Thyroid gland (tissue), 4 donors: ENCODE measurements at places on chromosomes 4 and X. TPM values are rescaled to one million over a fixed set of nuclear protein-coding genes. Genes with fewer than 3 reads are reported as not detected.

Gene CTAG1B
- total RNA-seq: not detected

Gene RAB39B
- total RNA-seq: 3.5 TPM

Gene HMGN5
- total RNA-seq: 7.8 TPM

Gene CXCL3
- 0.59 TPM for total RNA-seq

Gene ADH6
- total RNA-seq: not detected

Gene NXF2
- not detected for total RNA-seq

GRCh38 chr4:154009191-154009590 lies 220.3 kb upstream of the SFRP2 start:
- no peaks in the 10 kb centered on the region for H3K27me3 ChIP-seq
- no peak overlapping the region for H3K27ac ChIP-seq
- no peak overlapping the region for H3K4me3 ChIP-seq
- H3K4me1 ChIP-seq: no peaks in the 10 kb centered on the region
- no peaks in the 10 kb centered on the region for H3K36me3 ChIP-seq

DNA sequence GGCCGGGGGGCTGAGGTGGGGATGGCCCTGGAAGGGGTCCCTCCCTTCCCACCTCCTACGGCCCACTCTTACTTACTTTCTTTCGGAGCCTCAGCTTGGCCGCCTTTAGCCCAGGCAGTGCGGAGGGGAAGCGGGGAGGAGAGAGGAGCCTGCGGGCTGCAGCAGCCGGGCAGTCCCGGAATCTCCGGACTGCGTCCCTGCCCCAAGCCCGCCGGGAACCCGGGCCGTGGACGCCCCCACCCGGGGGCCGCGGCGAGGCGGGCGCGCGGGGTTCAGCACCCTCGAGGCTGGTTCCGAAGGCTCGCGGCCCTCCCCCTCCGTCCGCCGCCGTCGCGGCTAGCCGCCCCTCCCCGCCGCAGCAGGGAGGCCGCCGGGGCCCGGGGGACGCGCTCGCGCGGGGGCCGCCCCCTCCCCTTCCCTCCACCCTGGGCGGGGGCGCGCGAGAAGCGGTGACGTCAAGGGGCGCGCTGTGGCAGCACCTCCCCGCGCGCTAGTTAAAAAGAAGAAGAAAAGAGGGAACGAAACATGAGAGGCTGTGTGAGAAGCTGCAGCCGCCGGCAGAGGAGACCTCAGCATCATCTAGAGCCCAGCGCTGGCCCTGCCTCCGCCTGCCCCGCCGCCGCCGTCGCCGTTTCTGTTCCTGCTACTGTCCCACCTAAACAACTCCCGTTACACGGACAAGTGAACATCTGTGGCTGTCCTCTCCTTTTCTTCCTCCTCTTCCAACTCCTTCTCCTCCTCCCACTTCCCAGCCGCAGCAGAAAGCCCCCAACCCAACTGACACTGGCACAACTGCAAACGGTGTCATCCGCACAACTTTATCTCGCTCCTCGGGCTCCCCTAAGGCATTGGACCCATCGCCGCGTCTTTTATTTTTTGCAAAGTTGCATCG lies at the start of gene HHIP:
HHIP (plus strand) TSS at position 526 of the 892 bp plus-strand sequence. CDS start 520 bp downstream, outside the sequence.
- no peak within 1 kb of the TSS for H3K27ac ChIP-seq
- peak within 1 kb of the TSS; percentile 21 for H3K4me3 ChIP-seq
- H3K36me3 ChIP-seq: no peaks in the 10 kb centered on the region
- no peak for DNase-seq

DNA sequence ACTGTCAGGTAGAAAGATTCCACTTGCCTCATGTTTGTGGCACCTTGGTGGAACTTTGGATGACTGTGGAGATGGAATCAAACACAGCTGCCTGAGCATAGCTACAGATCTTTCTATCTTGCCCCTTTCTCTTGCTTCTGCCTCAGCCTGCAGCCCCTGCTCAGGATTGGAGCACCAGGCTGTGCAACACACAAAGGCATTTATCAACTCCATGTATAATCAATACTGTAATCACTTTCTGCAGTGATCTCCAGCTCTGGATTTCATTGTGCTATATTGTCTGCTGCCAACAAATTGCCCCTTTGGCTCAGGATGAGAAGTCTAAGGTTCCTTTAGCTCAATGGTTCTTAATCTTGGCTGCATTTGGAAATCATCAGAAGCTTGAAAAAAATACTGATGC lies 86.3 kb upstream of the PRPS1 start:
- H3K4me1 ChIP-seq: no peaks in the 10 kb centered on the region
- no peaks in the 10 kb centered on the region for H3K27me3 ChIP-seq
- H3K27ac ChIP-seq: no peak overlapping the region
- no peak overlapping the region for H3K4me3 ChIP-seq
- DNase-seq: no peak

DNA sequence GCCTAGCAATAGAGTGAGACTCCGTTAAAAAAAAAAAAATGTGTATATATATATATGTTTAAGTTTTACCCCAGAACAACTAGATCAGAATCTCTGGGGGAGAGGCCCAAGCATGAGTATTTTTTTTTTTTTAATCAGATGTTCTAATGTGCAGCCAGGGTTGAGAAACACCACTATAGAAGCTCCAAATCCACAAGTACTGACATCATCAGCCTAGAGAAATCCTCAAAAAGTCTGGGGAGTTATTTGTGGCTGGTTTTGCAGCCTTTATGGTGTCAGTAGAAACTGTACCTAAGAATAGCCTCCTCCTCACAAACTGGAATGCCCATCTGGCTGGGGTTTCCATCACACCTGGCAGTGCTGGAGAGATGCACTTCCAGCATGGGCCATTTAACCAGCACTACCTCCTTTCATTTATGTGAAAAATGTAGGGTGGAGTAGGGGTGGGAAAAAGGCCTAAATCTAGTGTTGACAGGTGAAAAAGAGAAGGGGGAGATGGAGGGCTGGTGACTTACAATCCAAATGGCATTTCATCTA lies 93.5 kb downstream of the CBLL2 start:
- H3K27me3 ChIP-seq: no peaks in the 10 kb centered on the region
- no peak for DNase-seq
- no peak overlapping the region for H3K4me3 ChIP-seq
- no peak overlapping the region for H3K27ac ChIP-seq
- H3K4me1 ChIP-seq: no peaks in the 10 kb centered on the region

DNA sequence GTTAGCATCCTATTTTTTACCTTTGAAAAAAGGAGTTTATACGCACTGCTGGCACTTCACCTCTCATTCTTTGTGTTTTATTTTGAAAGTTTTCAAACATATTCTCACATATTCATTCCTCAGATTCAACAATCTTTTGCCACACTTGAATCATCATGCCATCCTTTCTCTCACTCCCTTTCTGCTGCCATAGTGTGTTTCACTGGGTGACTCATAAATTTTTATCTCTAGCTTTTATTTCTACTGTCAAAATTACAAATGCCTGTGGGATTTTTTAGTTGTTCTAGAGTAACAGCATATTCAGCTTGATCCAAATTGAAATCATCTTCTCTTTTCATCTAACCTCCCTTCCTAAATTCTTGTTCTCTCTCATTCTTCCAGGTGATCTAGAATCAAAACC lies 28.0 kb downstream of the MFSD8 start:
- H3K27ac ChIP-seq: no peak overlapping the region
- H3K36me3 ChIP-seq: no peaks in the 10 kb centered on the region

- DNase-seq: no peak
- H3K4me3 ChIP-seq: no peak overlapping the region
- no peaks in the 10 kb centered on the region for H3K4me1 ChIP-seq
- no peaks in the 10 kb centered on the region for H3K27me3 ChIP-seq
- no peak overlapping the region for H3K27ac ChIP-seq
Measured at GRCh38 chr4:120331486-120332370, 265.1 kb upstream of the MAD2L1 start.

DNA sequence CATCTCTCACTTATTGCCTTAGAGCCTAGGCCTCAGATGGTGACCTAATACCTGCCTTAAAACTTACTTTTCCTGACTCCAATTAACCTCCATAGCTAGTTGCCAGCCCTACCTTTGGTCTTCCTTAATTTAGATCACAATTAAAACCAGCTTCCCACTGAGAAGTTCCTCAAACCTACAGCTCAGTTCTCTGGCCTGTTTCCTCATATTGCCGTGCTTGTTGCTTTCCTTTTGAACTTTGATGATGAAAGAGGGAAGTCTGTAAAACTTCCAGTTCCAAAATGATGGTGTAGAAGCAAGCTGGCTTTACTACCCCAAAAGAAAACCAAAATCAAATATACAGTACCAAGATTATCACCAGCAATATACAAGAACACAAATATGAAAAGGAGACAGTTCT lies 28.9 kb upstream of the CAMK2D start:
- H3K4me1 ChIP-seq: no peaks in the 10 kb centered on the region
- H3K27ac ChIP-seq: no peak overlapping the region
- no peaks in the 10 kb centered on the region for H3K27me3 ChIP-seq
- H3K36me3 ChIP-seq: no peaks in the 10 kb centered on the region
- H3K4me3 ChIP-seq: no peak overlapping the region

DNA sequence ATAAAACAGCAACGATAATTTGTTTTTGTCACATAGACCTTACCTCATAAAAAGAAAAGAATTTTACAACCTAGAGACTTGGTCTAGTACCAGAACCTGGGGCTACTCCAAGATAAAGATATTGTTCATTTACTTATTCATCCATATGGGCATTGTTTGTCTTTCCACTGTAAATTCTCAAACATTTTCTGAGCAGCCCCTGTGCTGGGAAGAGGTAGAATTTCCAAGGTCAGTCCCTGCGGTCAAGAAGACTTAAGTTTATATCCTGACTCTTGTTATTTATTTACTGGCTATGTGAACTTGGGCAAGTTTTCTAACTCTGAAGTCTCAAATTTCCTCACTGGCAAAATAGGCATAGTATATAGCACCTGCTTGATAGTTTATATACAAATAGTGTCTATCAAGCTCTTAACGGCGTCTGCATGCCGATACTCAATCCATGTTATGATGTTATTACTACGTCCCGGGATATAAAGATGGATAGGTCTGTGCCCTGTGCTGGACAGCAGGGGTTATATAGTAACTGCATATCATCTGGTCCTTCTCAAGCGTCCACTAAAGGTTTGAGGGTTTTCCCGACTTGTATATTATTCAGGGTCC lies 222.1 kb upstream of the TAPT1 start:
- H3K4me1 ChIP-seq: no peaks in the 10 kb centered on the region
- no peak overlapping the region for H3K4me3 ChIP-seq
- H3K27ac ChIP-seq: no peak overlapping the region
- DNase-seq: no peak

DNA sequence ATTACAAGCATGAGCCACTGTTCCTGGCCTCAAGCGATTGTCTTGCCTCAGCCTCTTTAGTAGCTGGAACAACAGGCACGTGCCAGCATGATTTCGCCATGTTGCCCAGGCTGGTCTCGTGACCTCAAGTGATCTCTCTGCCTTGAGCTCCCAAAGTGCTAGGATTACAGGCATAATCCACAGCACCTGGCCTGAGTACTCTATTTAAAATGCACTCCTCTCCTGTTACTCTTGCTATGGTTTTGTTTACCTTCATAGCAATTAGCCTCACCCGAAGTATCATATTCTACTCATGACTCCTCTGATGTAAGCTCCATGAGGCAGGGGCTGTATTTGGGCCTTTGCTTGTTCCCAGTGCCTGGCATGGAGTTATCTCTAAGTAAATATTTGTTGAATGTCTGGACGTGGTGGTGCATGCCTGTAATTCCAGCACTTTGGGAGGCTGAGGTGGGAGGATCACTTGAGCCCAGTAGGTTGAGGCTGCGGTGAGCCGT lies 92.5 kb upstream of the SLC34A2 start:
- no peak overlapping the region for H3K4me3 ChIP-seq
- no peaks in the 10 kb centered on the region for H3K4me1 ChIP-seq
- no peaks in the 10 kb centered on the region for H3K27me3 ChIP-seq

DNA sequence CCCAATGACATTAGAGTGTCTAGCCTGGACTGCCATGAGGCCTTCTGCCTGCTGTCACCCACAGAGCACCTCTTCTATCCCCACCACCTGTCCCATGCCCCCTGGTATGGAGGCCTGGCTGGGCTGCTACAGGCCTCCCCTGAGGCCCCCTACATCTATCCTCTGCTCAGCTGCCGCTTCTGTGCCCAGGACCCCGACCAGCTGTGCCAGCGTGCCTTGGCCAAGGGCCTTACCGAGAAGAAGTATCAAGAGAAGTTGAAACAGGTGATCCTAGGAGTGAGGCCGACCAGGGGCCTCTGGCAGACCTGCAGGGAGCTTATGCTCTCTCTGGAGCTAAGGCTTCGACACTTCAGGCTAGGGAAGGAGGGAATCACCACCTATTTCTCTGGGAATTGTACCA lies 21.7 kb upstream of the TECRL start:
- H3K4me3 ChIP-seq: no peak overlapping the region
- DNase-seq: no peak
- H3K4me1 ChIP-seq: no peaks in the 10 kb centered on the region
- no peaks in the 10 kb centered on the region for H3K27me3 ChIP-seq
- H3K36me3 ChIP-seq: no peaks in the 10 kb centered on the region

- H3K36me3 ChIP-seq: no peaks in the 10 kb centered on the region
- no peaks in the 10 kb centered on the region for H3K27me3 ChIP-seq
- no peaks in the 10 kb centered on the region for H3K4me1 ChIP-seq
- H3K27ac ChIP-seq: no peak overlapping the region
Measured at GRCh38 chr4:99134586-99134985, 9.5 kb downstream of the ADH4 start.

DNA sequence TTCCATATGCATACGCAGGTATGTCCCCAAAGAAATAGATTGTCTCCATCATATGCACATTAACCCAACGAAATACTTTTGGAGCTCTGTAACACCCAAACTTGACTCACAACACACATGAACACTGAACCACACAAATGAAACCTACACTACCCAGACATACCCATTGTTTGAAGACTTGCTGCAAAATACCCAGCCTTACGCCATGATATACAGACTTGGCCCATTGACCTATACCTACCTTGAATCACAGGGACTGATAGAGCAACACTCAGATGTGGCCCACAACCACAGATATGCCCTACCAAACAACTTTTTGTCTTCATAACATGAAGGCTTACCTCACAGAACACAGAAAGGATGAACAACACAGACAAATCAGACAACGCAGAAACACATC lies 15.9 kb downstream of the LINC00632 start:
- no peaks in the 10 kb centered on the region for H3K4me1 ChIP-seq
- H3K36me3 ChIP-seq: no peaks in the 10 kb centered on the region
- no peak for DNase-seq
- H3K4me3 ChIP-seq: no peak overlapping the region

GRCh38 chr4:123216946-123217345 lies 179.6 kb upstream of the SPRY1 start:
- no peak overlapping the region for H3K27ac ChIP-seq
- no peaks in the 10 kb centered on the region for H3K27me3 ChIP-seq
- H3K4me3 ChIP-seq: no peak overlapping the region
- no peaks in the 10 kb centered on the region for H3K36me3 ChIP-seq
- H3K4me1 ChIP-seq: no peaks in the 10 kb centered on the region

- H3K36me3 ChIP-seq: no peaks in the 10 kb centered on the region
- DNase-seq: no peak
- no peak overlapping the region for H3K27ac ChIP-seq
- H3K4me1 ChIP-seq: no peaks in the 10 kb centered on the region
- H3K27me3 ChIP-seq: no peaks in the 10 kb centered on the region
Measured at GRCh38 chr4:108787106-108787505, 24.3 kb upstream of the ETNPPL start.

- H3K27ac ChIP-seq: no peak overlapping the region
- no peaks in the 10 kb centered on the region for H3K4me1 ChIP-seq
- no peak for DNase-seq
- H3K36me3 ChIP-seq: peaks cover 6% of the 10 kb centered on the region
- no peak overlapping the region for H3K4me3 ChIP-seq
Measured at GRCh38 chr4:56937262-56937661, 29.6 kb downstream of the REST start.
